ENCODE measurements at places on chromosomes 3 and 15. TPM values are rescaled to one million over a fixed set of nuclear protein-coding genes. Genes with fewer than 3 reads are reported as not detected.

- no peak for DNase-seq
Observed at GRCh38 chr3:50483374-50483773, 20.1 kb downstream of the CACNA2D2 start.

DNA sequence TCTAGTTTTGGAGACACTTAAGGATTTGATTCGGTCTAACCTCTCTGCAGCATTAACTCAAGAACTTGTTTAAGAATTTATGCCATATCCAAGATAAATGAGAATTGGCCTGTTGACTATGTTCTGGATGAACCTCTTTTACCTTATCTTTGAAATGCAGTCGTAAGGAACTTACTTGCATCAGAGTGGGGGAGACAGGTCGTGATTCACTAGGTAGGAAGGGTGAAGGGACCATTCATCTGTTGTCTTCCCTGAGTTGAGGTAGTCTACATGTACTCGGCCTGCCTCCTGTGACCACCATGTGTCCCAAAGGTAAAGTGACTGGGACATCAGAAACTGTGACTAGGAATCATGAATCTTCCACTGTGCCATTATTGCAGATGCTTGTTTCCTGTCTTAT lies 248.0 kb upstream of the P2RY1 start:
- DNase-seq: no peak

GRCh38 chr3:122835590-122835989 lies 40.7 kb downstream of the SLC49A4 start:
- DNase-seq: no peak

MEF2A gene
- 34.7 TPM for total RNA-seq

PYGO1 gene
- 1.6 TPM for total RNA-seq

ZKSCAN7 gene
- 3.0 TPM for total RNA-seq
